Stimulated activated CD4-positive, alpha-beta T cell treated with anti-CD3 and anti-CD28 coated beads, Interleukin-4, amount 100 ng/mL, for 24 hours (primary cell): ENCODE measurements at places on chromosomes 6 and 20.

- no peak for DNase-seq
Observed at GRCh38 chr6:170436209-170436809, 116.8 kb downstream of the PSMB1 start.

GRCh38 chr20:44709380-44709779, 5.8 kb upstream of the CCN5 start:
- DNase-seq: no peak

DNA sequence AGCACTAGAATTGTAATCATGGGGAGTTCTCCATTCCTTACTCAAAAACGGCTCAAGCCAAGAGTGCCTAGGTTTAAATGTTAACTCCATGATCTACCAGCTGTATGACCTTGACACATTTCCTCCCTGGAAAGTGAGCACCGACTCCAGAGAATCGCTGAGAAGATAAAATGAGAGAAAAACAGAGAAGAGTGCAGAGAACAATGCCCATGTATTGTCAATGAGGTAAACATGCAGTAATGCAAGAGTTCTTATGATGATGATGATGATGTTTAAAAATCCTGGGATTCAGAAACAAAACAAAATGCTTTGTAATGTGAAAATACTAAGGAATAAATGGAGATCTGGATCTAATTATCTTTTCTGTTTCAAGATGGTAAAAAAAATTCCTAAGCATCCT, 64.8 kb upstream of the BEND6 start:
- no peak for DNase-seq

GRCh38 chr6:169575365-169575764, 126.5 kb downstream of the WDR27 start:
- DNase-seq: no peak

GRCh38 chr6:1970151-1970561, 275.2 kb downstream of the GMDS start:
- no peak for DNase-seq

GRCh38 chr20:32181606-32182005, 25.9 kb downstream of the PLAGL2 start:
- no peak for DNase-seq

GRCh38 chr20:34220561-34220960, 20.7 kb upstream of the ASIP start:
- DNase-seq: no peak

GRCh38 chr20:19222520-19223040, 10.1 kb downstream of the SLC24A3 start:
- no peak for DNase-seq

DNA sequence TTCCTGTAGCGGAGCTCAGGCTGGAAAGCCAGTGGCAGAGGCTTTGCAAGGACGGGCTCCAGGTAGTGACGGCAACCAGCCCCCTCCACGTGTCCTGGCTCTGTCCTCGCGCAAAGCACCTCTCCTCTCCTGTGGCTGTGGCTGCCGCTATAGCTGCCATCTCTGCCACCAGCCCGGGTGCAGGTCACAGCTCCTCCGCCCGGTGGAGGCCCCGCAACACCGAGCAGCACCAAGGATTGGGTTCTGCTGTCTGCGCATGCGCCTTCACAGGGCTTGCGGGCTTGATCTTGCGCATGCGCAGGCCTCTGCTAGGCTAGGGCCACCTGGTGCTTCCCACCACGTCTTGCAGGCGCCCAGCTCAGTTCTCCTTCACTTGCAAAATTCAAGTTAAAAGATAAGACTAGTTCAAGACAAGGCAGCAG, 625.4 kb downstream of the QKI start:
- peak; percentile 19 for DNase-seq

- no peak for DNase-seq
Observed at GRCh38 chr6:169885131-169885530, 133.7 kb downstream of the ERMARD start.

DNA sequence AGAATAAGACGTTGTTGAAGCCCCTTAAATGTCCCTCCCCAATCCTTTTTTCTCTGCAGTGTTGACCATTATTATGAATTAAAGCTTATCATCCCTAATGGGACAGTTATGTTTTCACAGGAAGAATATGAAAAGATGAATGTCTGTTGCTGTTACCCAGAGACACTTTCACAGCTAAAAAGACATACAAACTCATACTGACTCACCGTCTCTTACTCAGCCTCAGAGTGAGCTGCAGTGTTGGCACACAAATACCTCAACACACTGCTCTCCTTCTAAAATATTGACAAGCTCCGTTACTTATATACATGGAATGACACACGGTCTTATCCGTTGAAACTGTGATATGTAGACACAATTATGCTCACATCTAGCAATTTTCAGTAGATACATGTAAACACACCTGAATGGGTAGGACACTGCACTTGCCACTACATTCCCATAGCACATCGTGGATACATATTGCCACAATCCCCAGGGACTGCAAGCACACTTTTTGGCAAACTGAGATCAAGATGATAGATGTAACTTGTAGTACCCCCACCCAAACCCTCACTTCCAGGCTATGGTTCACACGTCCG, 9.6 kb upstream of the SAPCD1 start:
- DNase-seq: no peak

- no peak for DNase-seq
Observed at GRCh38 chr20:23049201-23050075, at the start of gene THBD. Gene THBD, minus strand, starts transcription at chr20:23049672. Its CDS starts 168 bp downstream, at chr20:23049504.

GRCh38 chr6:38715016-38715689, at the start of gene DNAH8:
Gene DNAH8, plus strand, starts transcription at chr6:38715311. Its CDS starts 7,499 bp downstream, at chr6:38722810.
- no peak for DNase-seq

GRCh38 chr6:132673376-132674094, 14.6 kb upstream of the TAAR1 start:
- no peak for DNase-seq
